ENCODE measurements at places on chromosomes 5 and 9.

DNA sequence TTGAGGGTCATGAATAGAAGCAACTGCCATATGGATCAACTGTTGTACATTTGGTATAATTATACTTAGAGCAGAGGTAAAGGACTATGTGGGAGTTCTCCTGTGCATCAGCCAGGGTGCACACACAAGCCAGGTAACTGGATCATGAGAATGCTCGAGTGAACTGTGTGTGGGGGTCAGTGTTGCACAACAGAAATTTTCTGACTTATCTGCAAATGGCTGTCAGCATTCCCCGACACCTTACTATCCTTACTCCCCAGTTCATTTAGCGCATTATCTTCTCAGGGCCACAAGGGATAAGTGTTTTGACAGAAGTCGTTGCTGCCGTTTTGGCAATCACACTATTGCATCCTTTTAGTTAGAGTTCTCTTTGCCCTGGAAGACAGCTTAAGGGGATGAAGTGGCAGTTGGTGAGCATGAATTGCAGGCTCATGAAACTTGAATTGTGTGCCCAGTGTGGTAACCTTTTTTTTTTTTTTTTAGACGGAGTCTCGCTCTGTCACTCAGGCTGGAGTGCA is 1.7 kb downstream of the CANX start:
- no peak for DNase-seq

DNA sequence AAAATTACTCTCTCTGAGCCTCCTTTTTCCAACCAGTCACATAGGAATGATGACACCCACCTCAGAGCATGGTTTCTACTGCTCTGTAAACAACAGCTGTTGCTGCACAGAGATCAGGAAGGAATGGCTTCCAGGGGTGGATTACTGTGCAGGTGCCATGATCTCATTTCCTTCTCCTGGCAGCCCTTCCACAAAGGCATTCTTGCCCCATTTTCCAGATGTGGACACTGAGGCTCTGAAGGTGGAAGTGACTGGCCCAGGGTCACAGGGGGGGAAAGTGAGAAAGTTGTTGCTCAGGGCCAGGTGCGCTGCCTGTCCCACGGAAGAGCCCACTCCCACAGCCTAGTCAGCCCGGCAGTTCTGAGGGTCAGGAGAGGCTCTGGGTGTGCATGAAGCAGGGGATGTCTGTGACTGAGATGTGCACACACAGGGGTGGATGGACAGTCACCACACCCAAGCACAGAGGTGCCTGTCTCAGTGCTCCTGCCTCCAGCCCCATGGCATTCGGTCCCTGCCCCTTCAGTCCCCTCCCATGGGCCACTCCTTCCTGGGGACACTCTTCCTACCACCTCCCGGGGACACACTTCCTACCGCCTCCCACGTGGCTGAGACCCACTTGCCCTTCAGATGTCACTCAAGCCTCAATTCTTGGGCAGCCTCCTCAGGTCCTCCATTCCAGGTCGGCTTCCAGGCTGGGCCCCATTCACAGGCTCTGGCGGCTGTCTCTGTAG is 17.0 kb downstream of the FGFR4 start:
- no peak for DNase-seq

DNA sequence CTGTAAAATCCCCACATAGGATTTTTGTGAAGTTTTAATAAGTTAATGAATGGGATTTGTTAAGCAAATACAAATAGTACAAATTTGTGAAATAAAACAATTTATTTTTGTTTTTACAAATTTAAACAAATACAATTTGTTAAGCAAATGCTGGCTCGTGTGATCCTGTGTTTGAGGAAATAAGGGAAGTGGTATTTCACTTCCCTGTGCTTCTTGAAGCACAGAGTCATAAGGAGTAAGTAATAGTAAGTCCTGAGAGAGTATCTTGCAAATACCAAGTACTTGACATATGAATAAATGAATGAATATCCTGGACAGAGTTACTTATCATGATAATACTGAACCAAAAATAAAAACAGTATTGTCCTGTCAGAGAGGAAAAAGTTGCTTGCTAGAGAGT is 9.1 kb downstream of the SMIM3 start:
- no peak for DNase-seq

GRCh38 chr9:137757139-137757538 is 120.4 kb upstream of the CACNA1B start:
- DNase-seq = no peak

DNA sequence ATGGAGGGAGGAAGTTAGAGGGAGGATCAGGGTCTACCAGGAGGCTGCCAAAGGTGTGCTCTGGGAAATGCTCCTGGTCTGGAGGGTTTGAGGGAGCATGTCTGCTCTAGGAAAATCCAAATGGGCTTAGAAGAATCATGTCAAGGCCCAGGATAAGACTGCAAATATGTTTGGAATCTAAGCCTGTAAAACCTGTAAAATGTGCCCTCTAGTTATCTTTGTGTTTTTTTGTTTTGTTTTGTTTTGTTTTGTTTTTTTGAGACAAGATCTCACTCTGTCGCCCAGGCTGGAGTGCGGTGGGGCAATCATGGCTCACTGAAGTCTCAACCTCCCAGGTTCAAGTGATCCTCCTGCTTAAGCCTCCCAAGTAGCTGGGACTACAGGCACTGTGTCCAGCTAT is 135.4 kb downstream of the FGF1 start:
- DNase-seq = no peak

GRCh38 chr5:57577432-57578175 is 95.0 kb upstream of the ACTBL2 start:
- DNase-seq = no peak

- DNase-seq = no peak
Observed at GRCh38 chr9:116939614-116940013, 252.5 kb downstream of the TRIM32 start.

DNA sequence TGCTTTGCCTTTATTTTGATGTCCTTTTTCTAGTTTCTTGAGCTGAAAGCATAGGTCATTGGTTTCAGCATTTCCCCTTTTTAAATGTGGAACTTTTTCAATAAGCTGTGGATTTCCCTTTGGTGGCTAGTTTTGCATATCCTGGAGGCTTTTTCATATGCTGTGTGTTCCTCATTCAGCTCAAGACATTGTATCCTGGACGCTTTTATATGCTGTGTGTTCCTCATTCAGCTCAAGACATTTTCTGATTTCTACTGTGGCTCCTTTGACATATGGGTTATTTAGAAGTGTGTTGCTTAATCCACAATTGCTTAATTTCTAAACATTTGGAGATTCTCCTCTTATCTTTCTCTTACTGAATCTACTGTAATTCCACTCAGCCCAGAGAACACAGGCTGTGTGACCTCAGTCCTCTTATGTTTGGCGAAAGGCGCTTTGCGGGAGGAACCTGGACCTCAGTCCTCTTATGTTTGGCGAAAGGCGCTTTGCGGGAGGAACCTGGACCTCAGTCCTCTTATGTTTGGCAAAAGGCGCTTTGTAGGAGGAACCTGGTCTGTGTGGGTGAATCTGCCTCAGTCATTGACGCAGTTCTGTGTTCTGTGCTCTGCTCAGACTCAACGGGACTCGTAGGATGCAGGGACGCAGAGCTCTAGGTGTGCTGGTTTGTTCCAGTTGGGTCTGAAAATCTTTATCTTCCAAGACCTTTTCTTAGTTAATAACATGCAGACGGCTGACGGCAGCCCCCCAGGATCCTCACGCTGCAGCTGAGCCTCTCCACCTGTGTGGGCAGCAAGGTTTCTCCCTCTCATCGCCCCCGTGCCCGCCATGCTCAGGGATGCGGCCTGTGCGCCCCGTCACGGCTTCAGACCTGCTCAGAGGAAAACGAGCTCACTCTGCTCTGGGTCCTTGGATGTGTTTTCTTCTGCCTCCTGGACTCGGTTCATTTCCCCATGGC is 6.0 kb upstream of the SLC9A3 start:
- DNase-seq = no peak

DNA sequence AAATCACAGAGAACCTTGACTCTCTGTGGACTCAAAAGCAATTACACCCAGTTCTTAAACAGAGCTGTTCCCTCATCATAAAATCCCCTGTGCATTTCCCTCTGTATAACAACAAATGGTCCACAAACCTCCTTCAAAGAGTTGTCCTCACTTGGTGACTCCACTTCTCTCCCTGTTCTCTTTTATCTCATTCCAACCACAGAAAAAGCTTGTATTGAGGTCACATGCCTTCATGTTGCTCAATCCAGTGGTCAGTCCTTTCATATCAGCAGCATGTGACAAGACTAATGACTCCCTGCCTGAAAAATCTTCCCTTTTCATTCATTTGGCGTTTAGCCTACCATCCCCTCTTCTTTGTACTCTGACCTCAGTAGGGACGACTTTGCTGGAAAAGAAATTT is 158.0 kb downstream of the DEPDC1B start:
- DNase-seq = peak; percentile 14

DNA sequence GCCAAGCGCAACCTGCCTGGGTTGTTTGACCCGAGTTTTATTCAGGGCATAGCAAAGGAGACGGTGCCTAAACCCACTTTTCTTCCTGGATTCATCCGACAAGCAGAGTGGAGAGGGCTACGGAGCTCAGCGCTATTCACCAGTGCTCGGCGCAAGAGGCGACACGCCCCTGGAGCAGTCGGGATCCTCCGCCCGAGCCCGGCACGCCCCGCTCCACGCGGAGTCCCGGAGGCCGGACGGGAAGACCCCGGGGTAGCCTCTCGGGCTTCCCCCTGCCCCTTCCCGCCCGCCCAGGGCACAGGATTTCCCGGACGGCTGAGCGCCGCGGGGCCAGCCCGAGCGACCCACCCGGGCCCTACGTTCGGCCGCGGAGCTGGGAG is 427 bp downstream of the SERINC5 start:
- DNase-seq = no peak

DNA sequence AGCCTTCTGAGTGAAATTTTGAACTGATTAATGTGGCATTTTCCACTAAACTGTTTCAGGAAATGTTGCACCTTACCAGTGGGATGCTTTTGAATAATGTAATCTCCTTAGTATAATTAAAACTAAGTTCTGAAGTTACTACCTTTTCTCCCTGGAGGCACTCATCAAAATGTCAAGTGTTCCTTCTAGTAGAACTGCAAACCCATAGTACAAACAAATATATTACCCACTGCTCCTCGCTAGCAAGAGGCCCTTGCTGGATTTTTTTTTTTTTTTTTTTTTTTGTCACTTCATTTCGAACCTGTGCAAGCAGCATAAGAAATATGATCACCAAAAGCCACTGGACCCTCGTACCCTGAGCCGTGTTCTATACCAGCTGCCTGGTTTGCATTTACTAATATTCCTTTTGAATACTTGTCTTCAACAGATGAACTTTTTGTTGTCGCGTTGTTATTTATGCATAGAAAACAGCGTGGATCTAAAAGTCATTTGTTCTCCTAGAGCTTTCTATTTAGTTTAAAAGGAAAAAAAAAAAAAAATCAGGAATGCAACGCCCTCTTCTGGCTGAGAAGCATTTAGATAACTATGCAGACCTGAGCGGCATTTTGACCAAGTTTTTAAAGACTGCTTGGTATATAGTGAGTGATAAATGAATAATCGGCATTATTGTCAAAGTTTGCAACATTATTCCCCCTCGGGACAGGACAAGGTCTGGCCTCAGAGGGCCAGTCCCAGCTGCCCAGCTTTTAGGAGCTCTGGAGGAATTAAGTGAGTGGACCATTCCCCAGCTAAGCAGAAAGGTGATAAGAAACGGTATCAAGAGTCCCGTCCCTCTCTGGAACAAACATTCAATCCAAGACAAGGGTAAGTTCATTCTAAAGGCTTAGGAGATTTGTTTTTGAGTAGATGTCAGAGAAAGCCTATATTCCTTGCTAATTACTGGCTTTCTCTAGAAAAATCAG is 162.5 kb upstream of the KIF2A start:
- DNase-seq = no peak

DNA sequence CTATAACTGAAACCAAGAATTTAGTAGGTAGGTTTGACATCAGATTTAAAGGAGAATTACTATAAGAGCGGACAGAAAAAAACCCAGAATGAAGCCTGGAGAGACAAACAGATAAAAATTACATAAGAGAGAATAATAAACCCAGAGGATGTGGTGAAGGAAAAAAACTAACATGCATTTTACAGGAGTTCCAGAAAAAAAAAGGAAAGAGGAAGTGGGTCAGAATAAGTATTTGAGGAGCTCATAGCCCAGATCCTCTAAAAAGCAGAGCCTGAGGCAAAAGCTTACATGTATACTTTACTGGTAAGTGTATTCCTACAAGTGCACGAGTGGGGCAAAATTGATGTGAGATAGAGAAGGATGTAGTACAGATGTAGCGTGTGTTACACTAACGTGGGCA is 43.1 kb upstream of the NAA35 start:
- no peak for DNase-seq

GRCh38 chr9:37540634-37541033 is 35.5 kb downstream of the FBXO10 start:
- no peak for DNase-seq

- no peak for DNase-seq
Observed at GRCh38 chr5:158056130-158056825, 197.3 kb upstream of the CLINT1 start.

DNA sequence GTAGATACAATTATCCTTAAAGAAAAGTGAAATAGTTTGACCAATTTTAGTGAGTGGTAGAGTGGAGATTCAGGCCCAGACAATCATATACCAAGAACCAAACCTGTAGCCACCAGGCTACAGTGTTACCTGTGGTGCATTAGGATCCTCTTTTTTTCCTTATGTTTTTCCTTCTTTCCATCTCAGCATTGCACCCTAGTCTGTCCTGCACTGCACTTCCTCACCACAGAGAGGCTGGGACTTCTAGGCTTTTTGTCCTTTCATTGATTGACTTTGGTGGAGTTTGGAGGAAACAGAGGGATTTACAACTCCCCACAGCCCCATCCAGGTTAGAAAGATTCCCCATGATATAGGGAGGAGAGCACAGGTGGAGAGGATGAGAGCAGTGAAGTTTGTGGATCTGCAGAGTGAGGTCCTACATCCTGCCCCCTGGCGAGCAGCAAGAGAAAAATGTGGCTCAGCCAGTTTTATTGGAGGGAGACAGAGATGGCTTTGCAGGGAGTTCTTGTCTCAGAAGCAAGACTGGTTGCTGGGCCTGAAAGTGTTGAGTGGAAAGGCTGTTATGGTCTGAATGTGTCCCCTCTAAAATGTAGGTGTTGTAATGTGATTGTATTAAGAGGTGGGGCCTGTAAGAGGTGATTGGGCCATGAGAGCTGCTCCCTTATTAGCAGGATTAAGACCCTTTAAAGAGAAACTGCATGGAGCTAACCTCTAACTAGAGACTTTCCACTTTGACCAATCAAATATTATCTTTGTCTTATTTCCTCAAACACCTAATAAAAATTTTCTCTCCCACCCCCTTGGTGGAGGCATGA is 36.2 kb downstream of the KIF4B start:
- DNase-seq = no peak

- no peak for DNase-seq
Observed at GRCh38 chr5:146904890-146905289, 26.3 kb upstream of the PPP2R2B start.

- peak; percentile 72 for DNase-seq
Observed at GRCh38 chr5:164361986-164362385, 856.6 kb downstream of the MAT2B start.

DNA sequence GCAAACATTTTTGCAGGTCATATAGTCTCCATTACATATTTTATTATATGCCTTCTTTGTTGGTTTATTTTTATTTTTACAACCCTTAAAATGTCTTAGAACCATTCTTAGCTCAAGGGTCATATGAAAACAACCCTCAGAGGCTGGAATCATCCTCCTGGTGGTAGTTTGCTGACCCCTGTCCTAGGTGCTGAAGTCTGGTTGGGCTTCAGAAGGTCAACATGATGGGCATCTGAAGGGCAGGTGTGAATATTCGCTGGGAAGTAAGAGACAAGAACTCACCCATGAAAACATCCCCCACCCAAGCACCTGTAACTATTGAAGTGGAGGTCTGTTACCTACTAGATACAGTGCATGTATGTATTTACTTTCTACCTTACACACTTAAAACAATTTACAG is 75.4 kb downstream of the OSMR start:
- DNase-seq = no peak

All from retinal pigment epithelial cell (primary cell).